ENCODE measurements at places on chromosomes 5 and 9.
A peak's percentile ranks its signal among the peaks of the same experiment; 100 is the strongest.

DNA sequence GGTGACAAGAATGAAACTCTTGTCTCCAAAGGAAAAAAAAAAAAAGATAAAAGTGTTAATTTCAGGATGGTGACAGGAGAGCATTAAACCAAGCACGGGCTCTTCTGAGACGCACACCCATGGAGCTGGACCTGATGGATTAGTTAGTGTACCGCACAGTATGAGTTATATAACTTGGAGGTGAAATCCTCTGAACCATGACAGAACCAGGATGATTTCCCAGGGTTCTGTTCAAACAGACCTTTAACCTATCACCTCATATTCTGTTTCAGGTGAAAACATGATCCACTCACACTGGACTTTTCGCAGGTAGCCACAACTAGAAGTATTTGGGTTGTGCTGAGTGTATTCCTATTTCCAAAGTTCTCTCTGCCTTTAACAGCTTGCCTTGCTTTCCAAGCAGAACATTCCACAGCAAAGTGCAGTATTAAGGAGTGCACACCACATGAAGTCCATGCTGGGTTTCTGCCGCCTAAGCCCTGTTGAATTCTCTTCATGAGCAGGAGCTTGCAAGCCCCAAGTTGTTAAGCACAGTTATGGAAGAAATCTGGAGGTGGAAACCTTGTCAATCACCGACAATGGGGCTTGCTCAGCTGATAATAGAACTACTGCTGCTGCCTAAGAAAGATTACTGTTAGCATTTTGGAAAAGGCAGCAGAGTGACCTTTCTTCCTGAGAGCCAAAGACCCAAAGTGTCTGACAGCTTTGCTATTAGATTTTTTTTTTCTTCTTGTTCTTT lies 461.7 kb downstream of the TLE1 start:
- no peak for DNase-seq

- no peak for DNase-seq
Measured at GRCh38 chr5:27026801-27027200, 11.6 kb downstream of the CDH9 start.

- DNase-seq: no peak
Measured at GRCh38 chr9:6816581-6816980, 58.8 kb downstream of the KDM4C start.

DNA sequence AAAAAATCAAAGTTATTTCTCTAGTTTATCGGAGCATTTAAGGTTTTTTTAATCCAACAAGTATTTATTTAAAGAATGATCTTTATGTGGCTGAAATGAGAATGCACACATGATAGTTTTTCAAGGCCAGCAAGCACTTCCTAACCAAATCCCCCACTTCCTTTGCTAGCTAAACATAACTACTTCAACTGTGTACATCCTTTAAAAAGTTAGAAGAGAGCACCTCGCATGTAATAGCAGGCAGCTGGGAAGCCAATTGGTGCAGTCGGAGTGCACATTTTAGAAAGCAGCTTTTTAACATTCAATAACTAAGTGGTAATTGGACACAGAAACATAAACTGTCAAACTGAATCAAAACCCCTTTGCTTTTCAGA lies 245.7 kb downstream of the BNC2 start:
- DNase-seq: no peak

- no peak for DNase-seq
Measured at GRCh38 chr9:138099803-138100598, 222.4 kb downstream of the CACNA1B start.

- peak; percentile 70 for DNase-seq
Measured at GRCh38 chr5:32217886-32218396, 43.8 kb upstream of the GOLPH3 start.

DNA sequence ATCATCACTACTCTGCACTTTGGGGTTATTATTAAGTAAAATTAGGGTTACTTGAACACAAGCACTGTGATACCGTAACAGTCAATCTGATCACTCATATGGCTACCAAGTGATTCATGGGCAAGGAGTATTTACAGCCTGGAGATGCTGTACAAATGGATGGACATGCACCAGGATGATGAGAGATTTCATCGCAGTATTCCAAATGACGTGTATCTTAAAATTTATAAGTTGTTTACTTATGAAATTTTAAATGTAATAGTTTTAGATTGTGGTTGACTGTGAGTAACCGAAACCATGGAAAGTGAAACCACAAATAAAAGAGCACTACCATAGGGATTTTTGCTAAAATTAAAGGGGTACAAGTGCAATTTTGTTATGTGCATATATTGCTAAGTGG lies 462.2 kb upstream of the PTGER4 start:
- DNase-seq: no peak

- DNase-seq: no peak
Measured at GRCh38 chr5:57348376-57349140, 134.1 kb downstream of the ACTBL2 start.

DNA sequence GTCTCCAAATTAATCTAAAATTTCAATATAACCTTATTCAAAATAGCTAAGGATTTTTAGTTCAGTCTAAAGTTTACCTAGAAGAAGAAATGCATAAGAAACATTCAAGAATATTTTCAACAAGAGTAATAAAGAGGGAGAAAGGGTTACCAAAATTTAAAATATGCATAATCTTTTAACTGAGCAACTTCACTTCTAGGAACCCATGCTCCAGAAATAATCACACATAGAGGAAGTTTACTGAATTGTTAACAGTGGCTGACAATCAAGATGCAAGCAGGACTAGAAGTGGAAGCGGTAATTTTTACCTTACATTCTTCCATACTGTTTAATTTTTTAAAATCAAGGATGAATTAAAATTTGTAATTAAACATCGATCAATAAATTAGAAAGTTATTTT lies 1.9 kb downstream of the PJA2 start:
- peak; percentile 65 for DNase-seq

- no peak for DNase-seq
Measured at GRCh38 chr9:95725045-95725444, 150.4 kb upstream of the ERCC6L2 start.

GRCh38 chr5:126603402-126603991 lies 2.8 kb downstream of the PHAX start:
- DNase-seq: no peak

DNA sequence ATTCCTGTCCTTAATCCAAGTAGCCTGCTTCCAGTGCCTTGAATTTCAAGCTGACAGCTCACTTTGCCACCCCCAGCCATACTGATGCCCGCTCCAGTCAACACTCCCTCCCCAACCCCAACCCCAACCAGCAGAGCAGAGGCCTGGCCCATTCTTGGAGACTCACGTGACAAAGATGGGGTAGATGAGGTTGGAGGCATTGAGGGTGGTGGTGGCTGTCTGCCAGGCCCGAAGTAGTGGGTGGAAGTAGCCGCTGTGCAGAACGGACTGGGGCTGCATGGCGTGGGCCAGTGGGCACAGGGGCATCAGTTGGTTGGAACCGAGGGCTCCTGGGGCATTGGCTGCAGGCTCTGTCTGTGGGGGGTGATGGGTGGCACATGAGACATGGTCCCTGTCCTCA lies 7.8 kb downstream of the ALAD start:
- no peak for DNase-seq

DNA sequence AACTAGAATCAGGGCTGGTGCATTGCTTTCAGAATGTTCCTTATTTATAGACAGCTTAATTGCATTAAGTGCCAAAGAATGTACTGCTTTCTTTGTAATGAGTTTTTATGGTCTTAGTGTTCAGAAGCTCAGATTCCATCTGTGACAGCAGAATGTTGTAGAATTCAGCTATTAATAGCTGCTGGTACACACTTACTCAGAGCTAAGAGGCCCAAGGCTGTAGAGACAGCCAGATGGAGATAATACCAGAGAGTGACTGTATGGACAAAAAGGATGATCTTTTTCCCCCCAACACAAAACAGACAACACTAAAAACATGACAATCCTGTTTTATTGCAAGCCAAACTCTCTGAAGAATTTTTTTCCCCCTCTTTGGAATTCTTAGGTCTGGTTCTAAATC lies 50.2 kb downstream of the PPP2R2B start:
- no peak for DNase-seq

- no peak for DNase-seq
Measured at GRCh38 chr9:77833561-77834429, 185.7 kb upstream of the GNA14 start.

DNA sequence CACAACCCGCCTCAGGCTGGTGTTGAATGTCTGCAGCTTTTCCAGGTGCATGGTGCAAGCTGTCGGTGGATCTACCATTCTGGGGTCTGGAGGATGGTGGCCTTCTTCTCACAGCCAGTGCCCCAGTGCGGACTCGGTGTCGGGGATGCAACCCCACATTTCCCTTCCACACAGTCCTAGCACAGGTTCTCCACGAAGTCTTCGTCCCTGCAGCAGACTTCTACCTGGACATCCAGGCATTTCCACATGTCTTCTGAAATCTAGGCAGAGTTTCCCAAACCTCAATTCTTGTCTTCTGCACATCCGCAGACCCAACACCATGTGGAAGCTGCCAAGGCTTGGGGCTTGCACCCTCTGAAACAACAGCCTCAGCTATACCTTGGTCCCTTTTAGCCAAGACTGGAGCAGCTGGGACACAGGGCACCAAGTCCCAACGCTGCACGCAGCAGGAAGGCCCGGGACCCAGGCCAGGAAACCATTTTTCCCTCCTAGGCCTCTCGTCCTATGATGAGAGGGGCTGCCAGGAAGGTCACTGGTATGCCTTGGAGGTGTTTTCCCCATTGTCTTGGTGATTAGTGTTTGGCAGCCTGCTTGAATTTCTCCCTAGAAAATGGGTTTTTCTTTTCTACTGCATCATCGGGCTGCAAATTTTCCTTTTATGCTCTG lies 18.2 kb downstream of the PSIP1 start:
- no peak for DNase-seq

- no peak for DNase-seq
Measured at GRCh38 chr9:90929626-90930025, 128.0 kb downstream of the SYK start.

- DNase-seq: peak; percentile 61
Measured at GRCh38 chr9:27460226-27461023, 63.7 kb upstream of the IFNK start.

DNA sequence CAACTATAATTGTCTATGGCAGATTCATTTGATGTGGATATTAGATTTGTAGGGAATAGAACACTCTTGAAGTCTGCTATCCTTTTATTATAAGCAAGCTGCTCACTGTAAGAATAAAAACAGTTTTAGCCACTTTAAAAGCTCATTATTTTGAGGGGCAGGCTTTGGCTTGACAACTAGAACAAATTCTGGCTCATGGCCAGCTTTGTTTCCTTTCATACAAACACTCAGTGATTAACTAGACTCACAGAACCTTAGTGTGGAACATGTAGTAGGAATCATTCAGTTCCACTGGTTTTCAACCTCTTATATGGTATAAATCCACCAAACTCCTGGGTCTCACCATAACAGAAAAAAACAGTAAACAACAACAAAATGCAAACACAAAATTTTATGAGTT lies 27.4 kb upstream of the CEP120 start:
- DNase-seq: peak; percentile 38

Measured in hematopoietic multipotent progenitor cell treated with erythropoietin and hydrocortisone succinate and interleukin-3 and kit ligand, for 6 days (in vitro differentiated cells).